ENCODE measurements at places on chromosomes 5 and 9. TPM values are rescaled to one million over a fixed set of nuclear protein-coding genes. Genes with fewer than 3 reads are reported as not detected.

Gene PTPN3
- total RNA-seq: 15.9 TPM

Gene PCDHB13
- total RNA-seq: 0.14 TPM

Gene PTPRD
- total RNA-seq: 0.23 TPM

Gene RNF183
- total RNA-seq: 0.21 TPM

Gene RMND5B
- total RNA-seq: 21.9 TPM

Gene ANKRD31
- total RNA-seq: 0.09 TPM

Gene IL33
- 17.4 TPM for total RNA-seq

Gene SPINK6
- total RNA-seq: 10.8 TPM

Gene CNTFR
- total RNA-seq: 0.42 TPM

Gene TXNDC8
- not detected for total RNA-seq

Gene GPX8
- total RNA-seq: 26.2 TPM

Gene IFNA21
- total RNA-seq: not detected

Gene ENTREP1
- 2.5 TPM for total RNA-seq

Gene BARHL1
- not detected for total RNA-seq

Gene CEL
- total RNA-seq: 1.5 TPM

Gene WNK2
- total RNA-seq: 0.23 TPM

Gene INSL6
- not detected for total RNA-seq

Gene MEF2C
- total RNA-seq: 0.42 TPM

Gene FAM78A
- total RNA-seq: 0.37 TPM

Gene CTXN3
- total RNA-seq: not detected

Gene PMPCA
- 65.5 TPM for total RNA-seq

Gene CDH18
- total RNA-seq: 0.23 TPM

Gene CEMIP2
- total RNA-seq: 30.8 TPM

Gene ANP32B
- 39.6 TPM for total RNA-seq

Gene SNCB
- total RNA-seq: 0.14 TPM

Gene PTGDS
- total RNA-seq: not detected

Gene TMOD1
- total RNA-seq: not detected

Gene FRRS1L
- 0.07 TPM for total RNA-seq

Gene ZNF484
- 4.9 TPM for total RNA-seq

Gene C9orf153
- total RNA-seq: not detected

Gene FCN1
- total RNA-seq: not detected

Gene IFNE
- 2.9 TPM for total RNA-seq

Gene LURAP1L
- 12.1 TPM for total RNA-seq

Gene PRELID2
- 12.2 TPM for total RNA-seq

Gene RLN2
- 1.3 TPM for total RNA-seq

Gene PDCD1LG2
- total RNA-seq: 0.71 TPM

Gene BAAT
- total RNA-seq: 0.05 TPM

Gene CER1
- not detected for total RNA-seq

Gene TUBB4B
- 738 TPM for total RNA-seq

Gene PCDHA9
- not detected for total RNA-seq

Gene ERAP2
- total RNA-seq: 11.3 TPM

Gene C9orf50
- not detected for total RNA-seq

Gene ITGA2
- 24.0 TPM for total RNA-seq

Gene PRRC1
- total RNA-seq: 47.7 TPM

Gene AHRR
- 0.37 TPM for total RNA-seq

Gene ANKHD1
- total RNA-seq: 40.0 TPM

Gene NTNG2
- 0.07 TPM for total RNA-seq

Gene MPDZ
- total RNA-seq: 14.1 TPM

Gene NLN
- 19.6 TPM for total RNA-seq

Gene ARID3C
- not detected for total RNA-seq
